Nephron progenitor cell (in vitro differentiated cells): ENCODE measurements at places on chromosomes 6 and 20.

GRCh38 chr6:147715035-147715434 is 206.5 kb downstream of the SAMD5 start:
- no peak for DNase-seq

GRCh38 chr6:165634101-165634880 is 28.8 kb downstream of the PDE10A start:
- DNase-seq = no peak

- peak; percentile 85 for DNase-seq
Measured at GRCh38 chr20:18496740-18497592, at the start of gene RBBP9. TSS of gene RBBP9 (minus strand) at chr20:18497225. CDS start at chr20:18497167, 58 bp downstream.

GRCh38 chr6:8047541-8048292 is 16.5 kb downstream of the BLOC1S5 start:
- no peak for DNase-seq

- peak; percentile 66 for DNase-seq
Measured at GRCh38 chr6:35727231-35727934, 9.4 kb upstream of the ARMC12 start.

- DNase-seq = no peak
Measured at GRCh38 chr6:13708736-13709135, 2.9 kb downstream of the RANBP9 start.

- no peak for DNase-seq
Measured at GRCh38 chr6:7911345-7911725, 747 bp upstream of the TXNDC5 start.

GRCh38 chr6:144087789-144088426 is 7.5 kb downstream of the SF3B5 start:
- DNase-seq = no peak

- DNase-seq = no peak
Measured at GRCh38 chr20:22368235-22368634, 216.1 kb downstream of the FOXA2 start.

GRCh38 chr20:23200413-23200812 is 114.3 kb upstream of the CD93 start:
- DNase-seq = no peak

DNA sequence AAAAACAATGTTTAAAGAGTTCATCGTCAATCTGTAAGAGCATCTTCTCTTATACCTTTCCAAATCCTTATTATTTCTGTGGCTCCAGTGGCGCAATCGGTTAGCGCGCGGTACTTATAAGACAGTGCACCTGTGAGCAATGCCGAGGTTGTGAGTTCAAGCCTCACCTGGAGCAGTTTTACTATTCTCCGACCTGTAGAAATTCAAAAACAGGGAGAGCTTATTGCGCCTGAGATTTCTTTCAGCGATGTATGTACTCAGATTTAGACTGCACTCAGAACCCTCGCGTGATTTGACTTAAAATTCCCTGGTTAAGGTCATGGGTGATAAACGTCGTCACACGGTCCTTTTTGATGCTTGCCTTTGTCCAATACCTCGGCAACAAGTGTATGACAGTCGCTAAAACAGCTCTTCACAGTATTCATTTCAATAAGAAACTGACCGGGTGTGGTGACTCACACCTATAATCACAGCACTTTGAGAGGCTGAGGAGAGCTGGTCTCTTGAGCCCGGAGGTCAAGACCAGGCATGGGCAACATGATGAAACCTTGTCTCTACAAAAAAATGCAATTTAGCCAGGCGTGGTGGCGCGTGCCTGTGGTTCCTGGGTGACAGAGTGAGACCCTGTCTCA is 11.9 kb downstream of the GPX5 start:
- peak; percentile 17 for DNase-seq

GRCh38 chr6:160462551-160463109 is 114.5 kb downstream of the SLC22A3 start:
- DNase-seq = no peak

DNA sequence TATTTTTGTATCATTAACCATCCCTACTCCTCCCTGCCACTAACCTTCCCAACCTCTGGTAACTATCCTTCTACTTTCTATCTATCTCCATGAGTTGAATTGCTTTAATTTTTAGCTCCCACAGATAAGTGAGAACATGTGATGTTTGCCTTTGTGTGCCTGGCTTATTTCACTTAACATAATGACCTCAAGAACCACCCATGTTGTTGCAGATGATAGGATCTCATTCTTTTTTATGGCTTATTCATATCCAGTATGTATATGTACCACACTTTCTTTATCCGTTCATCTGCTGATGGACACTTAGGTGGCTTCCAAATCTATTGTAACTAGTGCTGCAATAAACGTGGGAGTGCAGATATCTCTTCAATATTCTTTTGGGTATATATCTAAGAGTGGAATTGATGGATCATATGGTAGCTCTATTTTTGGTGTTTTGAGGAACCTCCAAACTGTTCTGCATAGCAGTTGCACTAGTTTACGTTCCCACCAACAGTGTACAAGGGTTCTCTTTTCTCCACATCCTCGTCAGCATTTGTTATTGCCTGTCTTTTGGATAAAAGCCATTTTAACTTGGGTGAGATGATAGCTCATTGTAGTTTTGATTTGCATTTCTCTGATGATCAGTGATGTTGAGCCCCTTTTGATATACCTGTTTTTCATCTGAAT is 201.4 kb downstream of the ARHGAP18 start:
- DNase-seq = no peak

DNA sequence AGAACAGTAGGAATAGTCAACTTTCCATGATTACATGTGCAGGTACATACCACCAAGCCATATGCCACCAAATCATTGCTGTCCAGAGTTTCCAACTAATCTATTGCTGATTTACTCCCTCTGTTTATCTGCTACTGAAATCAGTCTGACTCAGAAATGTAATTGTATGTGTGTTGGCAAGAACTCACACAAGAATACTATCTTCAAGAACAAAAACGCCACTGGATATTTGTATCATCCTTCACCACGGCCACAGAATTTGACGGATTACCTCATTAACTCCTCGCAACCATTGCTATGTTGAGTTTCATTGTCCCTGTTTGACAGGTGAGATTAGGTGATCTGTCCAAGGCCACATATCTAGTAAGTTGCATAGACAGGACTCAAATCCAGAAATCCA is 159.2 kb downstream of the GMPR start:
- DNase-seq = no peak

DNA sequence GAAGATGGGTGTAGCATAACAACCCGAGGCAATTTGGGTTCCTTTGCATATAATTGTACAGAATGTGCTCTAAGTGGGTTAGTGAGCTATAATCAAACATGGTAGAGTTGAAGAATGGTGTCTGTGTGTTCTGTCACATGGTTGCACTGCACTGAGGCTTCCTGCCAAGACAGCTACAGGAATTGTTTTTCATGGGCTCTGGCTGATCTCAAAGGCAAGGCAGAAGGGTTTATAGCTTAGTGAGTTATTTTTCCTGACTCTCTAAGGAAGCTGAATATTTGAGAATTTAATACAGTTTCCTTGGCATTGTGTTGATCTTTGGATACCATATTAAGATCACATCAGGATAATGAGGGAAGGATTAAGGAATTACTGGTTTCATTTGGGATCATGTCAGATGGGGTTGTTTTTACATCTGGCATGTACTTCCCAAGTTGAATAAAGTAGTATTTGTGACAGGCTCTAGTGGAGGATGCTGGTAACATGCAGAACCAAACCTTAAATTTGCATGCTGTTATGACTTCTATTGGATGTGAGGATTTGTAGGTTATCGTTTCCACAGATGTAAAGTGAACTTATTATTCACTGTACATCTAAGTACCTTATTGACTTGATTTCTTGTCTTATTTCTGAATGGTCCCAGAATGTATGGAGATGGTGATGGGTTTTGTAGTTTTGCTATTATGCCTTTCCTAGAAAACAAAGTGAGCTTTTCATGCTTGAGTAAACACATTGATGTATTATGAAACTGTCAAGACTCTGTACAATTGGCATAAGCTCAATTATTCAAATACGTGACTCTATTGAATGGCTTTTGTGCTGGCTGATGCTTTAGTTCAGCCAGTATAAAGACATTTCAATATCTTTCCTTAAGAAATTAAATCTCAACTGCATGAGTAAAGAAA is 43.3 kb downstream of the LRRC1 start:
- DNase-seq = no peak

GRCh38 chr6:165227644-165228329 is 81.6 kb downstream of the C6orf118 start:
- DNase-seq = no peak

GRCh38 chr6:11767458-11767857 is 11.1 kb downstream of the ADTRP start:
- DNase-seq = no peak

- DNase-seq = peak; percentile 34
Measured at GRCh38 chr6:167402195-167402686, 77.4 kb downstream of the TTLL2 start.

GRCh38 chr20:62688855-62689460 is 19.7 kb upstream of the NTSR1 start:
- no peak for DNase-seq

- peak; percentile 87 for DNase-seq
Measured at GRCh38 chr6:4647414-4648365, 128.5 kb upstream of the CDYL start.

DNA sequence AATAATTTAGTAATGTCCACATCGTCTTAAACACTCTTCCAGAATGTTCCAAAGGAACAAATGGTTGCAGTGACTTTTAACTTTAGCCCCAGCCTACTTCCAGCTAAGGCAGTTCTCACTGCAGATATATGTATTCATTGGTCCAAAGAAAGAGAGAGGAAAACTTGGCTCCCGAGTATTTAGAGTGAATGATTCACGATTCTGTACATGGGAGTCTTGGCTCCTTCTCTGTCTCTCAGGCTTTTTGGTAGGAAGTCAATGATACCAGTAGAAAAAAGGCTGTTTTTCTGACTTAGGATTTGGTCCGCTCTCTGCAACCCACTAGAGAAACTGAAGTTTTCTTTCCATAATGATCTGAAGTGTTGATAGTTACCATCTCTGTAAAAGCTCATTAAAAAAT is 38.6 kb downstream of the E2F3 start:
- DNase-seq = no peak

DNA sequence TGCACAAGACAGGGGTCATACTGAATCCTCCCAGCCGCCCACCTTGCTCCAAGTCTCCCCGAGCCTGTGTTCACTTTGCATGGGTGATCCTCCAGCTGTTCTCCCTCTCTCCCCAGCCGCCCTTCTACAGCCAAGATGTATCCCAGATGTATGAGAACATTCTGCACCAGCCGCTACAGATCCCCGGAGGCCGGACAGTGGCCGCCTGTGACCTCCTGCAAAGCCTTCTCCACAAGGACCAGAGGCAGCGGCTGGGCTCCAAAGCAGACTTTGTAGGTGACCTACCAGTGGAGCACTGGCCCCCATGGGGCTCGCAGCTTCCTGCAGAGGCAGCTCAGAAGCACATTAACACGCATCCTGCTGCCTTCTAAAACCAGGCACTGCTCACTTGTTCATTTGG is 14.6 kb upstream of the IFT52 start:
- no peak for DNase-seq

DNA sequence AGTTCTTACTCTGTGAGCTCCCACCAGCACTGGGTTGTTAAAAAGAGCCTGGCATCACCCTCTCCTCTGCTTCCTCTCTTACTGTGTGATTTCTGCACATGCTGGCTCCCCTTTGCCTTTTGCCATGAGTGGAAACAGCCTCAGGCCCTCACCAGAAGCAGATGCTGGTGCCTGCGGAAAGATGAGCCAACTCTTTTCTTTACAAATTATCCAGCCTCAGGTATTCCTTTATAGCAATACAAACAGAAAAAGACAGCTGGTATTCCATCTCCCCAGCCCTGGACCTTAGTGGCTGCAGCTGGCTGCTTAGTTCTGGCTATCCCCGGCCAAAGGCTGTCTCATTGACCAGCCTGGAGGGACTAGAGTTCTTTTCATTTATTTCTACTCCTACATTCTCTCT is 129.1 kb downstream of the IMPG1 start:
- no peak for DNase-seq

- peak; percentile 25 for DNase-seq
Measured at GRCh38 chr6:126804332-126805064, 314.0 kb upstream of the RSPO3 start.

DNA sequence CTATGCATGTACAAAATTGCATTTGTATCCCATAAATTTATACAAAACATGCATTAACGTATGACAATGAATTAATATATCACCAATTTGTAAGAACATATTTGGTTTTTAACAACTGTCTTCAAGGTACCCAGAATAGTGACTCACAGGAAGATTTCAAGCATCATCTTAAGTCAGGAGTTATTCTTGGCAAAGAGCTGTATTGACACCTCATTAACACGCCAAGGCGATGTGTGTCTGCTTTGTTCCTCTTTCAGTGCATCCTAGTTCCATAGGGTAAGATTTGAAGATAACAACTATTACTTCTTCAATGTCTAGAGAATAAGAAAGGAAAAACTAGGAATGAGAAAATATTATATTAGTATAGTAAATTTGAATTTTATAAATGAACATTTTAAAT is 35.8 kb upstream of the TPD52L1 start:
- no peak for DNase-seq

DNA sequence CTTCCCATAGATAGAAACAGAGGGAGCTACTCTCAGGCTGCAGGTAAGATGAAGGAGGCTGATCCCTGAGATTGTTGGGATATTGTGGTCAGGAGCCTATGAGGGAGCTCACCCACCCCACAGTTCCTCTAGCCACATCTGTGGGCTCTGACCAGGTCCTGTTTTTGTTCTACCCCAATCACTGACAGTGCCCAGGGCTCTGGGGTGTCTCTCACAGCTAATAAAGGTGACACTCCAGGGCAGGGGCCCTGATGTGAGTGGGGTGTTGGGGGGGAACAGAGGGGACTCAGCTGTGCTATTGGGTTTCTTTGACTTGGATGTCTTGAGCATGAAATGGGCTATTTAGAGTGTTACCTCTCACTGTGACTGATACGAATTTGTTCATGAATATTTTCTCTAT is 2.8 kb downstream of the HLA-F start:
- DNase-seq = no peak

- no peak for DNase-seq
Measured at GRCh38 chr6:70638468-70638867, 29.2 kb upstream of the SMAP1 start.

DNA sequence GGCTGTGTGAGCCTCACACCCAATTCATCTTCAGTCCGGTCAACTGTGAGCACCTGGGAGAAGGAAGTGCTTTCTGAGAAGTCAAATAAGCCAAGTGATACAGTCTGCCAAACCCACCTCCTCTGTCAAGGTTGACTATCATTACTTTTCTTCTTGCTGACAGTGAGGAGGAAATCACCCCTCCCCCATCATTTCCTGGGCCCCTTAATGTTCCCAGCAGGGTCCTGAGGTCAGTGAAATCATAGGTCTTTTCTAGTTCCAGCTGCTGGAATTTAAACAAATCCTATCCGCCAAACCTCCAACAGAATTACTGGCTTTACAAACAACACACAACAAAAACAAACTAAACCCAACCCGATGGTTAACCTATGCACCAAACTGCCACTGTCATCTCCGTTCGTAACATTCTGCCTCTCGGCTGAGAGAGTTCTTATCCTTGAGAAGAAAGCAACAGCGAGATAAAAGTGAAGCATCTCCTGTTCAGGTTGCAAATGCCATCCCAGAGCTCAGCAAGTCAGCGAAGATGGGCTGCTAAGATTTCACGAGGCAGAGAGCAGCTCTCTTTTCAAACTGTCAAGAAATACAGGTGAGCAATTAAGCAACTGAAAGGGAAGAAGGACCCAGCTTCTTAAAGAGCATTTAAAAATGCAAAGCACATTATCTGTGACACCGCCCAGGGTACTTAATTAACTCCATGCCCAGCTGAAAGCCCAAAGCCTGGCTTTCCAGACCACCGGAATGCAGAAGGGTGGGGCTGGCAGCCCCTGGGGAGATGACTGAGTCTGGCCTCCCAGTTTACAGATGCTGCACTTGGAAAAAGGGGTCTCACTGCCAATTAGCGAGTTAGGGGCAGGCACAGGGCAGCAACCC is 24.7 kb downstream of the GFOD1 start:
- DNase-seq = no peak
